AG08395 (cell line): ENCODE measurements at places on chromosomes 3 and 15.

DNA sequence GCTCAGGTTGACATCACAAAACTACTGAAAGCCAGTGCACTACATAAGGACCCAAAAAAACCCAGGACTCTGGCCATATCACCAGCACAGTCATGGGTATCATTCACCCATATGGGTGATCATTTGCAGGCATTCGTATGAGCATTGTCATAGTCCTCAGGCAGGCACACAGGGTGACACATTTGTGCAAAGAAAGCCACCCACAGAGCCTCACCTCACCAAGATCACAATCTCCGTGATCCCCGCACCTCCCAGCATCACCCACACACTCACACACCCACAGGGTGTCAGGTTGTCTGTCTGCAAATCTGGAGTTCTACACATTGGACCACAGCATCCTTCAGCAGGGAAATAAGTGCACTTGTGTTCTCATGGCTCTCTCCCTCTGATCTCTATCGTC lies 166.0 kb upstream of the LPP start:
- DNase-seq: no peak

- DNase-seq: peak; percentile 63
Measured at GRCh38 chr3:20683910-20684309, 497.9 kb upstream of the SGO1 start.

DNA sequence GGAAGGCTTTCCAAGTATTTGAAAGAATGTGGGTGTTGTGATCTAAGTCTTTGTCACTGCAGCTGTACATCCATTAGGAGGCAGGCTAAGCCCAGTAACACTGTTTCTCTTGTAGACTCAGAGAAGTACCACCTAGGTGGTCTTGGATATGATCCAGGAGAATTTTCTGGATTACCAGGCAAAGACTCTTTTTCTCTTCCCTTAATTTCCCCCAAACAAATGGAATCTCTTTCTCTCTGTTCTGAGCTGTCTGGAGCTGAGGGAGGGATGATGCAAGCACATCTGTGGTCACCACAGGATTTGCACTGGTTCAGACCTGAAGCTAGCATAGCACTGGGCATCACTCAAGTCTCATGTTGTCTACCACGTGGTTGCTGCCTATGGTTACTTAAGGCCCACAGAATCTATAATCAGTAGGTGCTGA lies 227.6 kb downstream of the NECTIN3 start:
- DNase-seq: peak; percentile 25

DNA sequence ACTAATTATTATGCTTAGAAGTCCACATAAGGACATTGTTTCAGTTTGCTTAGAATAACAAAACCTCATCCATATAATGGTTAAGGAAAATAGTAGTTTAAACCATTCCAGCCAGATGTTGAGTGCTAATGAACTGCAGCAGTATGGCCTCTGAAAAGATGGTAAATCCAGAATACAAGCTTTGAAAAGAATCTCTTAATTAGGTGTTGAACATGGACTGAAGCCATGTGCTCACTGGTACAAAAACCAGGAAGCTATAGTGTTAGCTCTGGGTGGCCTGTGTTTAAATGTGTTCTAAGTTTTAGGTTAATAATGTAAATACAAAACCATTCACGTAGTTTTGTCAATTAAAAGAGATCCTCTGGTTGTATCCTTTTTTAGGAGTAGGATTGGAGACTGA lies 78.2 kb downstream of the GALK2 start:
- DNase-seq: no peak

GRCh38 chr15:56440214-56440770 lies 24.6 kb downstream of the MNS1 start:
- DNase-seq: no peak

GRCh38 chr15:36617529-36618196 lies 38.2 kb downstream of the CDIN1 start:
- DNase-seq: no peak

- peak; percentile 20 for DNase-seq
Measured at GRCh38 chr3:170725285-170725731, 139.4 kb upstream of the SLC7A14 start.

DNA sequence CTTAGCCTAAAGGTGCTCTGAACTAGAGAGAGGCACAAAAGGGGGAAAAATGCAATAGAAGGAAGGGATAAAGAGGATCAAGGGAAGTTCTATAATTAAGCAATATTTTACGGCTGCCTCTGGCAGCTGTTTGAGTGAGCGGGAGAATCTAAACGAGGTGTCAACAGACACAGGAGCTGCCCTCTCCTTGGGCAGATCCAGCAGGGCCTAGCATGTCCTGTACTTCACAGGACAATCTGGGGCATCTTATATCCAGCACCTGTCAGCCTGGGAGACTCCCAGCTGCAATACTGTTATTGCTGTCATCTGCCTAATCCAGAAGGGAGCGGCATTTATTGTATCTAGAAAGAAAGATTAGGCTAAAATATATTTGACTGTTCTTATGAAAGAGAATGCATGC lies 68.9 kb downstream of the WWTR1 start:
- no peak for DNase-seq

- no peak for DNase-seq
Measured at GRCh38 chr15:27598251-27599009, 500.7 kb downstream of the OCA2 start.

GRCh38 chr3:113227146-113227545 lies 15.8 kb downstream of the BOC start:
- DNase-seq: no peak

GRCh38 chr3:62785384-62785783 lies 89.8 kb downstream of the CADPS start:
- no peak for DNase-seq

GRCh38 chr3:170358042-170359010 lies 811 bp downstream of the SKIL start:
- DNase-seq: peak; percentile 67

DNA sequence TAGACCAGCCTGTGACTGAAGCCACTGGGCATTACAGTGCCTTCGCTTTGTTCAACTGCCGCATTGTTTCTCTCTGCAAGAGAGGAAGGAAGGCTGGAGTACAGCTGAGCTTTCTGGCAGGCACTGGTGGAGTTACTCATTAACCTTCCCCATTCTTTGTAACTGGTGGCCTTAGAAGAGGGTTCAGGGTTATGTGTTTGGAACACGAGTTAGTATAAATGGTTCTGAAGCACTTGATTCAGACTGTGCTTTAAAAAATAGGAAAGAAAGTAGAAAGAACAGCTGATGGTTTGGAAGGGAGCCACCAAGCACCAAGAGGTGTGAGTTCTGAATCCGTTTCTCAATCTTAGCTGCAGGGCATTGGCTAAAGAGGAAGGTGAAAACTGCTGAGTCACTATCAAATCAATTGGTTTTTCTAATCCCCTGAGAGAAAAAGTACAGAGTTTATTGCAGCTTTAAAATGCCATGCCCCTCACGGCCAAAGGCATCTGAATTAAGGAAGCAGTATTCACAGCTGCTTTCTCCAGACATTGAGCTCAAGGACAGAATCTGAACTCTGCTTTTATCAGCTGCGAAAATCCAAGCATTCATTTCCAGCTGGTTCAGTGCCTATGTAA lies 3.6 kb downstream of the HGD start:
- peak; percentile 48 for DNase-seq

DNA sequence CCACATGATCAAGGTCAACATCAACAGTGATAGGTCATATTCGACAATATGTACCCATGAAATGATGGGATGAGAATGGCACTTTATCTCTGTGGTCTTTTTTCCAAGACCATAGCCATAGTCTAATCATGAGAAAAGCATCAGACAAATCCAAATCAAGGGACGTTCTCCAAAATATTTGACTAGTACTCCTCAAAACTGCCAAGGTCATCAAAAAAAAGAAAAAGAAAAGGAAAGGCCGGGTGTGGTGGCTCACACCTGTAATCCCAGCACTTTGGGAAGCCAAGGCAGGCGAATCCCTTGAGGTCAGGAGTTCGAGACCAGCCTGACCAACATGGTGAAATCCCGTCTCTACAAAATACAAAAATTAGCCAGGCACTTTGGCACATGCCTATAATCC lies 318.3 kb downstream of the TAFA4 start:
- DNase-seq: no peak

DNA sequence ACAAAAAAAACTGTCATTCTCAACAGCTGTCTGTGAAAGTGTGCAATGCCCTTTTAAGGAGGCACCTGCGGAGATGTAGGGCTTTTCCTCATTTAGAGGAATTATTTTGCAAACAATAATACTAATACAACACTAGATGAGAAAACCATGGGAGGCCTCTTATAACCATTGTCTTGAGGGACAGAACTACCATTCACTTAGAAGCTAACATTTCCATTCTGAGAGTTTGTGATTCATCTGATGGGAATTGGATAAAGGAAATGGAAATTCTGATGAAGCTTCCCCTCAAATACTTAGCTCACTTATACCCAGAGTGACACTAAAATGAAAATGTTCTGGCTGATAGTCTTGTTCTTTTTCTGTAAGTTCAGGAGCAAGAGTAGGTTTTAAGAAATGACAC lies 147.7 kb downstream of the CADPS start:
- no peak for DNase-seq

GRCh38 chr15:74464897-74465296 lies 3.9 kb upstream of the UBL7 start:
- DNase-seq: no peak

GRCh38 chr3:52240059-52240885 lies 1.3 kb upstream of the TWF2 start:
- peak; percentile 95 for DNase-seq

DNA sequence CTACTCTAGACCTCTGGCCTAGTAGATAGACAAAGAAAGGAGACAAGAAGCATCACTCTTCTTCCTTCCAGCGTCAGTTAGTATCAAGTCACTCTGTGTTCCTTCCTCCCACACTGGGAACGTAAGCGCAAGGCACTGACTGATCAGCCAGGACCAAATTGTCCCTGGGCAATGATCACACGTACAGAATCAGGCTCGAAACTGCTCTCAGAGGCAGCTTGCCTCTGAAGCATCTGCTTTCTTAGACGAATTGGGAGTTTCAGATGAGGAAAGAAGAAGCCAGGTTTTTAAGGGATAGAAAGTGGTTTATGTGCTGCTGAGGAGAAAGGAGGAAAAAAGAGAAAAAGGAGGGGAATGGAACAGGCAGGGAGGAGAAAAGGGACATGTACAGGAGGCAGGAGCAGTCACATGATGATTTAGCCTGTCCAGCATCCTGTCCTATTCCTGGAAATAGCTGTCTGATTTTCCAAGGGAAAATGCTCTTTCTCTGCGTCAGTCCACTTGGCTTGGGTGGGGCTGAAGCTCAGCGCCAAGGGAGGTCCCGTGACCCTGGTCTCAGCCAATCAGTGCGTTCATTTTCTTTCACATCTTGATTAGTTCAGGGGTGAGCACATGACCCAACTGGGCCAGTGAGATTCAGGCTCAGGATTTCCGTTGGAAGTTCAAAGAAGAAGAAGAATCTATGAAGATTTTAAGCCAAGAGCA lies 102.0 kb upstream of the PRICKLE2 start:
- peak; percentile 85 for DNase-seq

- no peak for DNase-seq
Measured at GRCh38 chr15:80929689-80930088, 59.9 kb downstream of the MESD start.

GRCh38 chr15:78070049-78070700 lies 7.3 kb downstream of the TBC1D2B start:
- DNase-seq: no peak

DNA sequence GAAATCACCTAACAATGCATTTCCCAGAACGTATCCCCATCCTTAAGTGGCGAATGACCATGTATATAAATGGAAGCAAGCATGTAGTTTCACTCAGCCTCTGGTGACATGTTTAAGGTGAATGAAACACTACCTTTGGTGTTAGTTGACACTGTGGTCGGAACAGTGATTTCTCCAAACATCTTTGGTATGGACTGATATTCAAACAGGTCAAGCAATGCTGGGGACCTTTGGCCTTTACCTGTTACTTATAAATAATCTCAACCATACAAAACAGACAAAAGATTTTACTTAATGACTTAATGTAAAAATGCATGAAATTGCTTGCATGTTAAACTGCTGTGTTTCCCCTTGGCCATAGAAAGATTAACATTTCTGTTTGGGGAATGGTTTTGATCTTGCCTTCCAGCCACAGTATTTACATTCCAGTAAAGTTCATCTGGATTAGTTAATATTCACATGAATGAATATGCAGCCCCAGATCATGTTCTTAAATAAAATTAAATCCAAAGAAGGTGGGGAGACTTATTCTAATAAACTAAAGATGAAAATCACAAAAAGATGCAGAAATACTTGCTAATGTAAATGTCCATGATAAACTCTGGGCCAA lies 74.4 kb upstream of the HES1 start:
- DNase-seq: no peak

GRCh38 chr15:81558056-81558455 lies 184.0 kb upstream of the TMC3 start:
- DNase-seq: no peak

GRCh38 chr3:148631124-148631903 lies 66.4 kb upstream of the AGTR1 start:
- no peak for DNase-seq

DNA sequence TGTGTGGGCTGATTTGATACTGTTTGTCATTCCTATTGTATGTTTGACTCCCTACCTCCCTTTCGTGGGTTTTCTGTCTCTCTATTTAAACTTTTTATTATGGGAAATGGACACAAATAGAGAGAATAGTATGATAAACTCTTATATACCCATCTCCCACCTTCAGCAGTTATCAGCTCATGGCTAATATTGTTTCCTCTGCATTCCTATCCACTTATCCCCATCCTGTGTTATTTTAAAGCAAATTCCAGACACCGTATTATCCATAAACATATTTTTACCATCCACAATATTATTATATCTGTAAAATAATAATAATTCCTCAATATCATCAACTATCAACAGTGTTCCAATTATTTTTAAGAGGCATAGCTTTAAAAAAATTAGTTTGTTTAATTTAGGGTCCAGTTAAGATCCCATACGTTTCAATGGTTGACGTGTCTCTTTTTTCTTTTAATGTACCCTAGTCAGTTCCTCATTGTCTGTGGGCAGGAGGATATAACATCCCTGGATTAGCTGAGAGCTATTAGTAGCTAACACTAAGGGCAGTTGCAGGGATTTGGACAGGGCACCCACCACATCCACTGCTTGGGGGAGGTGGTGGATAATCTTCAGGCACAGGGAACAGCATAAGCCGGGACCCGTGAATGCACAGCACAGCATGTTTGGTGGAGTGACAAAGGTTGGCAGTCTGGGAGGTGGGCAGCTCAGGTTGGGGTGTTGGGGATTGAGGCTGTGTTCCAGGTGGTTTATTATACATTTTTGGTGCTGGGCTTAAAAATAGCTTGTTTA lies 23.5 kb downstream of the PLCL2 start:
- no peak for DNase-seq

- peak; percentile 71 for DNase-seq
Measured at GRCh38 chr3:191070201-191070600, 128.8 kb upstream of the OSTN start.

DNA sequence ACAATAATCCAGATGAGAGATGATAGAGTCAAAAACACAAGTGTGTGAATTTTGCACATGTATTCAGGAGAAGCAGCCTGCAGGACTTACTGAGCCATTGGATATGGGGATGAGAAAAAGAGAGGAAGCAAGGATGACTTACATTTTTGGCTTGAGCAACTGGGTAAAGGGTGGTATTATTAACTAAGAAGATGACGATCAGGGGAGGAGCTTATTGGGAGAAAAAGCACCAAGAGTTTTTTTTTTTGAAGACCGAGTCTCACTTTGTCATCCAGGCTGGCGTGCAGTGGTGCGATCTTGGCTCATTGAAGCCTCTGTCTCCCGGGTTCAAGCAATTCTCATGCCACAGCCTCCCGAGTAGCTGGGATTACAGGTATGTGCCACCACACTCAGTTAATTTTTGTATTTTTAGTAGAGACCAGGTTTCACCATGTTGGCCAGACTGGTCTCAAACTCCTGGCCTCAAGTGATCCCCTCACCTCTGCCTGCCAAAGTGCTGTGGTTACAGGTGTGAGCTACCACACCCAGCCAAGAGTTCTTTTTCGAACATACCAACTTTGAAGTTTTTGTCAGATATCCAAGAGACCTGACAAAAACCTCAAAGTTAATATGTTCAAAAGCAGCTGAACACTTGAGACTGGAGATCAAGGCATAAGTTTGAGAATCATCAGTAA lies 14.8 kb upstream of the SH3BP5 start:
- DNase-seq: no peak
